NCI-H2081 treated with DMSO at 0.1 percent for 48 hours (cell line): ENCODE measurements at places on chromosomes 4 and X.

- no peak for DNase-seq
These were observed 24.8 kb downstream of the EVC2 start for GRCh38 chr4:5683566-5683965.

DNA sequence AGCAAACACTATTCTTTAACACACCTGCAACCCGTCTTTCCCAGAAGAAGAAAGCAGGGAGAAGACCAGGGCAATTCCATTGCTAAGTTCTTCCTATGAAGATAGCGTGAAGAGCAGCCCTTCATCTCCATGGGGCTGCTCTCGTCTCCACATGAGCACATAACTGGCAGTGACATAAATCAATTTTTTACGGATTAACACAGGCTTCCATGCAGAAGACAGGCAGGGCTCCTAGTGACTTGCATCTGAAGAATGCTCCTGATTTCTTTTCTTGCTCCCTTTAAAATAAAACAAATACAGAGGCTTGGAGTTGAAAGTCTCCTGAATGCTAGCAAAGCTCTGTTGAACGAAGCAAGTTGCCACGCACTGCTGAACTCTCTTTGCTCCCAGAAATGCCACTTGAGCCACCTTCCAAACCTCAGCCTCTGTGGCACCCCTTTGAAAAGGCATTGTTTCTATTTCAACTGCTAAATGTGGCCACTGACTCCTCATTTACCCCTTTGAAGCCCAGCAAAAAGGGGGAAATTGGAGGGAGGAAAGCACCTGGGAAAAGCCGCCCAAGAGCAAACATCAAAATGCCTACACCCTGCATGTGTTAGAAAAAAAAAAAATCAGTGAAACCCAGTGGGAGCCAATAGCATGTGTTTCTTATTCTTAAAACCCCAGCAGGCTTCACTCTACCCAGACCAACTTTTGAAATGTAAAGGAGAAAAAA, 383.7 kb downstream of the IDS start:
- no peak for DNase-seq

DNA sequence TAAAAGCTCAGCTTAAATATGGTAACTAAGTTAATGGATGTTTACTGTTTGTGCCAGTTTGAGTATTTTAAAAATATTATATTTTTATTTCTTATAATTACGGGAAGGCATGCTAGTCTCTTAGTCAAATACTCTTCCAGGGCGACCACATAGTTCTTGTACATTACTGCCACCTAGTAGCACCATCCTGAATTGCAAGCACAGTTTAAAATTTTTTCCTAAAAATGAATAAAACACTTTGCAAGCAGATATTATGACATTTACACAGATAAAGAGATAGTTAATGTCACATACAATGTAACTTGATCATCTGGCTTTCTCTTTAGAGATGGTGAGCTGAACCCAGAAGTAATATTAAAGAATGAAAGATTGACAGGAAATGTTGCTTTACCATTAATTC, 11.5 kb downstream of the NDP start:
- no peak for DNase-seq

DNA sequence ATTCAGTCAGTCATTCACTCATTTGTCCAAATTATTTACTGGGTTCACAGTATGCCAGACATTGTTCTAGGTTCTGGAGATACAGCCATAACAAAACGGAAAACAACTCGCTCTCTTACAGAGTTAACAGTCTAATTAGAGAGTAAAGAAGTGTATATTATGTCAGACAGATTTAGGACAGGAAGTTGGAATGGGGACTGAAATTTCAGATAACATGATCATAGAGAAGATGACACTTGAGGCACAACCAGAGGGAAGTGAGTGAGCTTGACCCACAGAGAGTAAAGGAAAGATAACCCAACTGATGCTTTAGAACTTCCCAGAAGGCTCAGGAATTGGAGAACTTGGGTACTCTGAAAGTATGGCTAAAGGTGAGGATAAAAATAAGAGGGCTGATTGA, 139.4 kb downstream of the ZAR1 start:
- DNase-seq = peak; percentile 6

GRCh38 chrX:70421618-70422017, 1.5 kb upstream of the GDPD2 start:
- no peak for DNase-seq

DNA sequence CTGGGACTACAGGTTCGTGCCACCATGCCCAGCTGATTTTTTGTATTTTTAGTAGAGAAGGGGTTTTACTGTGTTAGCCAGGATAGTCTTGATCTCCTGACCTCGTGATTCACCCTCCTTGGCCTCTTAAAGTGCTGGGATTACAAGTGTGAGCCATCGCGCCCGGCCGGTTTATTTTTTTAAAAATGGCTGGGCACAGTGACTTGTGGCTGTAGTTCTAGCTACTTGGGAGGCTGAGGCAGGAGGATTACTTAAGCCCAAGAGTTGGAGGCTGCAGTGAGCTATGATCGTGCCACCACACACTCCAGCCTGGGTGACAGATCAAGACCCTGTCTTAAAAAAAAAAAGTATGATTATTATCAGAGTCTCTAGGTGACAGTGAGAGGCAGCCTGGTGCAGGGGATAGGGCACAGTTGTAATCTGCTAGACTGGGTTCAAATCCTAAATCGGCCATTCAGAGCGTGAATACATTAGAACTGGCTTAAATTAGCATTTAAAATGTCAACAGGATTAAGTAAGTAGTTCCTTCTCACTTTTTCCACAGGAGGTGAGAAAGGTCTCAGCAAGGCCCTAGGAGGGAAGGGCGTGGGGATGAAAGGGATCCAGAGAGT, 435 bp upstream of the MGST2 start:
- no peak for DNase-seq

DNA sequence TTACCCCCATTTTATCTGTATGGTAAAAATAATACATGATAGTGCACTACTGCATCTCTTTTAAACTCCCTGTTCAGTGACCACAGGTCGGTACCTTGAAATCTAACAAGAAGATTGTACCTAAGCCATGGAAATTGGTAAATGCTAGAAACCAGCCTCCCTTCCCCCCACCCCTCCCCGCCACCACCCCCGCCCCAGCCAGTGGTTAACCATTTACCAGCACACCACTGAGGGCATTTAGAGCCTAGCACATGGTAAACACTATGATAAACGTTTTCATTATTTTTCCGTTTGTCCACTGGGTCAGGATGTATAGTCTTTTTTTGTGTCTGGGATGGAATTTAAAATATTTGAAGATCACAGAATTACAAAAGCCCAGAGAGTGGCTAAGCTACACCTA, 703 bp upstream of the FTSJ1 start:
- no peak for DNase-seq

- DNase-seq = no peak
These were observed 26.5 kb downstream of the ADH5 start for GRCh38 chr4:99062120-99062519.

GRCh38 chrX:120301960-120302359, 9.3 kb downstream of the TMEM255A start:
- no peak for DNase-seq

- DNase-seq = no peak
These were observed 212.0 kb downstream of the APBB2 start for GRCh38 chr4:41002309-41002708.

- no peak for DNase-seq
These were observed 49.5 kb downstream of the SLIT2 start for GRCh38 chr4:20301161-20301560.

- no peak for DNase-seq
These were observed 100.4 kb downstream of the MMRN1 start for GRCh38 chr4:89995006-89995405.

GRCh38 chr4:126358041-126358440, 1043.3 kb downstream of the FAT4 start:
- DNase-seq = no peak

- DNase-seq = no peak
These were observed 227.8 kb downstream of the DCLK2 start for GRCh38 chr4:150305995-150306394.

DNA sequence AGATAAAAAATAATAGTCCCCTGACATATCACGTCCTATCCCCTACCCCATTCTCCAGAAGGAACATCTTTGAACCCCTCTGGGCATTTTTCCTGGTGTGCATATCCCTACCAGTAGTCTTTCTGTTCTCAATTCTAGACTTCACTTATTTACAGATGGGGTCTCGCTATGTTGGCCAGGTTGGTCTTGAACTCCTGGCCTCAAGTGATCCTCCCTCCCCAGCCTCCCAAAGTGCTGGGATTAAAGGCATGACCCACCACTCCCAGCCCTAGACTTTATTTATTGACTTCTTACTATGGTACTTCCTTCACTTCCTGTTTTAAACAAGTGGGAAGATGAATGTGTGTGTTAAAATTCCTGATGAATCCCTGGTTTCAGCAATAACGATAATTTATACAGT, 612 bp upstream of the RRAGB start:
- DNase-seq = no peak

GRCh38 chr4:186932196-186932595, 208.5 kb upstream of the FAT1 start:
- DNase-seq = no peak

DNA sequence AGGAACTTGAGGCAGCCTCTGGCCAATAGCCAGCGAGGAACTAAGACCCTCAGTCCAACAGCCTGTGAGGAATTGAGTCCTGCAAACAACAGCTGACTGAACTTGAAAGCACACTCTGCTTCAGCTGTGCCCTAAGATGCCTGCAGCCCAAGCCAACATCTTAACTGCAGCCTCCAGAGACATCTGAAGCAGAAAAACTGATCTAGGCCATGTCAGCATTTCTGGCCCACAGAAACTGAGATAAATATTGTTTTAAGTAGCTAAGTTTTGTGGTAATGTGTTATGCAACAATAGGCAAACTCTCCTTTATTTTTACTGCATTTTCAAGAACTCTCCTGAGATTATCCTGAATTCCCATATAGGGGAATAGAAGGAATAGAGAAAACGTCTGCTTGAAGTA, 24.4 kb upstream of the PIGA start:
- no peak for DNase-seq

- no peak for DNase-seq
These were observed 276.8 kb downstream of the SPOCK3 start for GRCh38 chr4:166957451-166957850.
